ENCODE measurements at places on chromosomes 5 and 9. TPM values are rescaled to one million over a fixed set of nuclear protein-coding genes. Genes with fewer than 3 reads are reported as not detected.

Gene ANKRD31
- 0.11 TPM for total RNA-seq

Gene ARAP3
- total RNA-seq = 4.1 TPM

Gene TMEM8B
- total RNA-seq = 26.4 TPM

Gene FER
- total RNA-seq = 23.1 TPM

Gene CTNNAL1
- 77.7 TPM for total RNA-seq

DNA sequence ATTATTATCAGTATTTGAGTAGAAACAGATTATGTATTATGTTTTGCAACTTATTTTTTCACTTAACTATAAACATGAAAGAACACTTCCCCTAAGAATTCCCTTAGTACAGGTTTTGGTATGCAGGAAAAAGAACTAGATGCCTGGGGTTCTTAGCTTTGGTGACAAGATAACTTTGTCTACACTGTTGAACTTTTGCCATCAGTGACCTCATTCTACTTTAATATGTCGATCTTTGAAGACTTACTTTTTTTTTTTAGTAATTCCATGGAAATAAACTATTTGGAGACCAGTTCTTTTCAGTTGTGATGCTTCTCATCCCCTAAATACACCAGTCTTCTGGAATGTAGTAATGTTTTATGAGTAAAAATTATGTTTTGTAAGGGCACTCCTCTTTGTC lies 34.3 kb downstream of the ZNF462 start:
- H3K27ac ChIP-seq = no peak overlapping the region
- no peaks in the 10 kb centered on the region for H3K36me3 ChIP-seq
- no peak overlapping the region for H3K4me3 ChIP-seq
- no peak for DNase-seq

GRCh38 chr5:151491062-151491461 lies 43.7 kb downstream of the SLC36A1 start:
- peaks cover 12% of the 10 kb centered on the region for H3K36me3 ChIP-seq
- H3K4me3 ChIP-seq = no peak overlapping the region
- DNase-seq = no peak
- H3K4me1 ChIP-seq = no peaks in the 10 kb centered on the region
- H3K27ac ChIP-seq = no peak overlapping the region

- H3K27ac ChIP-seq = no peak overlapping the region
- H3K36me3 ChIP-seq = no peaks in the 10 kb centered on the region
- no peak for DNase-seq
These were observed 114.3 kb downstream of the DEPDC1B start for GRCh38 chr5:60585618-60586017.

- no peak overlapping the region for H3K4me3 ChIP-seq
- peaks cover 5% of the 10 kb centered on the region for H3K4me1 ChIP-seq
- H3K36me3 ChIP-seq = peaks cover 61% of the 10 kb centered on the region
- H3K27me3 ChIP-seq = no peaks in the 10 kb centered on the region
These were observed 90.7 kb downstream of the STK10 start for GRCh38 chr5:172097356-172097755.

GRCh38 chr9:132424857-132425674 lies 15.1 kb downstream of the CFAP77 start:
- H3K4me3 ChIP-seq = no peak overlapping the region
- DNase-seq = no peak
- no peaks in the 10 kb centered on the region for H3K27me3 ChIP-seq
- H3K36me3 ChIP-seq = no peaks in the 10 kb centered on the region
- H3K27ac ChIP-seq = no peak overlapping the region

Data from esophagus muscularis mucosa (tissue), 4 donors.